ENCODE measurements at places on chromosomes 4 and X. TPM values are rescaled to one million over a fixed set of nuclear protein-coding genes. Genes with fewer than 3 reads are reported as not detected.

Gene MTNR1A
- not detected for total RNA-seq

Gene SMPX
- 14.8 TPM for total RNA-seq

Gene DMRTC1B
- not detected for total RNA-seq

Gene ANK2
- 88.3 TPM for total RNA-seq

Gene EVC
- 45.5 TPM for total RNA-seq

Gene TKTL1
- total RNA-seq = not detected

Gene GPC3
- total RNA-seq = 11.4 TPM

Gene ANKRD50
- total RNA-seq = 28.3 TPM

Gene MTMR8
- total RNA-seq = 2.3 TPM

Gene EMD
- total RNA-seq = 41.0 TPM
